ENCODE measurements at places on chromosomes 4 and X.

DNA sequence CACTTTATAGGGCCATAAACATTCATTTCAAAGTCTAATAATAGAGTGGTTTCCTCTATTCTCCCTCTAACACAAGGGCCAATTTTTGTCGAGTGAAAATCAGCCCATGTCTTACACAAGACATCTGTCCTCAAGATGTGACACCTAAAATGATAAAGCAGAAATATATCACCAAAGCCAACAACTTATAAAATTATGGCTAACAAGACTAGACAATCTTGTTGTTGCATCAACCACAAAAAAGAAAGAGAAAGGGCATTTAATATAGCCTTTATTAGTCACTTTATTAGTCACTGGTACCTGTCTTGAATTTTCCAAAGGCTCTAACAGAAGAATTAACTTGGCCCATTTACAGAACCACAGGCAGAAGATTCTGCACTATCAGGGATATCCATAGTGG lies 161.6 kb downstream of the SMIM20 start:
- DNase-seq: no peak

- no peak for DNase-seq
Observed at GRCh38 chr4:48832571-48832970, 1.7 kb downstream of the OCIAD1 start.

GRCh38 chr4:163554870-163555465 lies 60.5 kb downstream of the TMA16 start:
- DNase-seq: peak; percentile 68

DNA sequence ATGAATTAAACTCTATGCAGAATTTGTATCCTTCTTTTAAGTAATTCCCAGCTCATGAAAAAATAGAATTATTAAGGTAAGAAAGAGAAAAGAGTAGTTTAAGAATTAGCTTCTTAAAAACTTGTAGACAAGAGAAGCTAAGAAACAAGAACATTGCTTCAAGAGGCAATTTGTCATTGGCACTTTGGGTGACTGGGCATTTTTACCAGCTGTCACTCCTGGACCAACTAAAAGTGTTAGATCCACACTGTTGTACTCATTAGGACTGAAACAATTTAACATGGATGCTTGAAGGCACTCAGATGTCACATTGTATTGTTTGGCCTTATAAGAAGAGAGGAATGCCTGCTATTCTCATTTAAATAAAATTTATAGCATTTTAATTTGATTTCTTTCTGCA lies 7.4 kb downstream of the COL25A1 start:
- no peak for DNase-seq

DNA sequence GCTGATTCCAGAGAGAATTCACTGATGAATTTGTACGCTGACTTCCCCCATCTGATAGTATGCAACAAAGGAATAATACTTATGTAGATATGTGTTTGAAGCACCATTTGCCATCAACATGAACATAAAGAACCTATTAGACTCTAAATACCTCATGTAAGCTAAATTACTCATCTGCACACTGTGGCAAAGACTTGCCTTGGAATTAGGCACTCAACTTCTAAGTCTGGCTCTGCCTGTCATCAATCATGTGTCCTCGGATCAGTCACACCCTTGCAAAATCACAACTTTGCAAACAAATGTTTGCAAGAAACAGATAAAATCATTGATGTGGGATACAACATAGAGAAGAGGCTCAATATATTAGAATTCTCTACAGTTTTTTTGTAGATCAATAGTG lies 169.9 kb upstream of the LDB2 start:
- no peak for DNase-seq

DNA sequence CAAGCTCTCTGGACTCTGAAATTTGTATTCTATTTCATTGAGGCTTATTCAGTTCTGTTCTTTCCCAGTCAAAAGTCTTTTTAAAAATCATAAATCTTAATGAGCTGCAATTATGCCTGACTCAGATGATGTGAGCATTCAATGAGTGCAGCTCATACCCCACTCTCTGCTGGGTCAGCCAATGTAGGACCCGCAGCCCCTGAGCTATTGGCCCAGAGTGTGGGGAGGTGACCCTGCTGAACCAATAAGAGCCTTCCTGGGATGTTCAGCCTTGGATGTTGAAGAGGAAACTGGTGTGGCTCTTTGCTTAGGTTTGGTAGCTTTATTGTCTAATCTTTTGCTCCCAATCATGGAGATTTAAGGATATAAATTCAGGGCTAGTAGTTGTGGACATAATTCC lies 12.1 kb upstream of the TCEAL4 start:
- DNase-seq: no peak

- peak; percentile 0 for DNase-seq
Observed at GRCh38 chrX:21412883-21413282, 38.7 kb downstream of the CNKSR2 start.

DNA sequence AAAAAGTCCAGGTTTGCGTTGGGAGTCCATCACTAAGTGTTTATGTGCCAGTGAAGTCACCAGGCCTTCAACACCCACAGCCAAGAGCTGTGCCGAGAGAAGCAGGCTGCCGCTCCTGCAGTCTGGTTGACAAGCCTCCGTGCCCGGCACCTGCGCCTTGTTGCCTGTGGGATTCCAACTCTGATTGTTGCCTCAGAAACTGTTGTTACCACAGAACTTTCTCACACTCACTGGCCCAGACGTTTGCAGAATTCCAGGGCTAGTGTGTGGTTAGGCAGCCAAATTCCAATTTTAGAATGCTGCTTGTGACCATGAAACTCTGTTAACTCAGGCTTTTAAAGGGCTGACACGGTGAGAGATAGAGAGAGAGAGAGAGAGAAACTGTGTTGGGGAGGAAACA lies 119.5 kb upstream of the LIMCH1 start:
- peak; percentile 53 for DNase-seq

DNA sequence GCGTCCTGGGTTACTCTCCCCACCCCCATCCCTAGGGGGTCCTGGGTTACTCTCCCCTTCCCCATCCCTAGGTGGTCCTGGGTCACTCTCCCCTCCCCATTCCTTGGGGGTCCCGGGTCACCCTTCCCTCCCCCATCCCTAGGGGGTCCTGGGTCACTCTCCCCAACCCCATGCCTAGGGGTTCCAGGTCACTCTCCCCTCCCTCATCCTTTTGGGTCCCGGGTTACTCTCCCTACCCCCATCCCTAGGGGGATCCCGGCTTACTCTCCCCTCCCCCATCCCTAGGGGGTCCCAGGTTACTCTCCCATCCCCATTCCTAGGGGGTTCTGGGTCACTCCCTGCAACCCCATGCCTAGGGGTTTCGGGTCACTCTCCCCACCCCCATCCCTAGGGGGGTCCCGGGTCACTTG lies 1.5 kb downstream of the ASMTL start:
- no peak for DNase-seq
